Central memory CD8-positive, alpha-beta T cell (primary cell): ENCODE measurements at places on chromosomes 5 and 9.

DNA sequence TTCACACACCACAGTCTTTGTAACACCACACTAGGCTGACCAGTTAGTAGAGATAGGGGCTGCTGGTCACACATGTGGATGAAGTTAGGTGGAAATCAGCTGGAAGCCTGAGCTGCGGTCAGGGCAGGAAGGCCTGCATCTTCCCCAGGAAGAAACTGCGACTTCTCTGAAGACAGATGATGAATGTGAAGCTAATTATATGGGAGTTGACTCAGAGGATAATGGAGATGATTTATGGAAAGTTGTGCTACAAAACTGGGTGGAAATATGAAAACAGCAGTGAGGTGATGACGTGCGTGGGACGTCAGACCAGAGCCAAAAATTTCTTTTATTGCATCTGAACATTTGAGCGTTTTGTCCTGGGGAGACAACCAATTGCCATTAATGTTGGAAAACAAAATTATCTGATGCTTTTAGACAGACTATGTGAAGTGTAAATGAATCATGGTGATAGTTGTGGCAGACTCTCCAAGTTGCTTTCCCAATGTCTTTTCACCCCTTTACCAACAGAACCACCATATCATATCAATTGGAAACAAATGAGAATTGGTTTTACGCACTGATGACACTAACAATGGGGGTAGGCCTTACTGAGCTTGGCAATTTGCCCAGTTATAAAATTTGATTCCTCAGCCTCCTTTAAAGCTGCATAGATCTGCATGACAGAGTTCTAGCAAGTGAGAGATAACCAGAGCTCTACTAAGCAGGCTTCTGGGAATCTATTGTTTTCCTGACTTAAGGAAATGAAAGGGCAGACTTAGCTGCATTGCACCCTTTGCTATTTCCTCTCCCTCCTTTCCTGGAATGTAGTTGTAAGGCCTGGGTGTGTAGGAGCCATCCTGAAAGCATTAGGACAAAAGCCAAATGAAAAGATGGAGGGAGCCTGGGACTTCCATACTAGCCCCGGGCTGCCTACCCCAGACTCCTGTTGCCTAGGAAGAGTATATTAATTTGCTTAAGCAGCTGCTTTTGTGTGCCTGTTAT lies 84.0 kb downstream of the RAB3C start:
- DNase-seq: no peak

DNA sequence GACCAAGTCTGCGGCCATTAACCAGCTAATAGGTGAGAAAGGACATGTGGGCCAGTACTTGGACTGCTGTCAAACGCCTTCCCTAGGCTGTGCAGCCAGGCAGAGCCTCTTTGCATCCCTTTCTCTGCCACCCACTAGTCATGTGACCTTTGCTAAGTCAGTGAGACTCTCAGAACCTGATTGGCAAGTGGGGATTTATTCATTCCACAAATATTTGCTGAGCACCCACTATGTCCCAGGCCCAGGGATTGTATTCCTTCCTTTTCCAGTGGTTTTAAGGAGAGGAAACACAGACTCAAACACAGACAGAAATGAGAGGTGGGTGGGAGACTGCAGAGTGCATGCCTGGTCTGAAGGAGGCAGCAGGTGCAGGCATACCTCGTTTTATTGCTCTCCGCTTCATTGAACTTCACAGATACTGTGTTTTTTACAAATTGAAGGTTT lies 71.6 kb upstream of the GALNT10 start:
- DNase-seq: no peak

GRCh38 chr5:17206021-17206420 lies 11.4 kb upstream of the BASP1 start:
- DNase-seq: no peak

GRCh38 chr5:92805446-92805845 lies 775.6 kb downstream of the NR2F1-AS1 start:
- DNase-seq: no peak

DNA sequence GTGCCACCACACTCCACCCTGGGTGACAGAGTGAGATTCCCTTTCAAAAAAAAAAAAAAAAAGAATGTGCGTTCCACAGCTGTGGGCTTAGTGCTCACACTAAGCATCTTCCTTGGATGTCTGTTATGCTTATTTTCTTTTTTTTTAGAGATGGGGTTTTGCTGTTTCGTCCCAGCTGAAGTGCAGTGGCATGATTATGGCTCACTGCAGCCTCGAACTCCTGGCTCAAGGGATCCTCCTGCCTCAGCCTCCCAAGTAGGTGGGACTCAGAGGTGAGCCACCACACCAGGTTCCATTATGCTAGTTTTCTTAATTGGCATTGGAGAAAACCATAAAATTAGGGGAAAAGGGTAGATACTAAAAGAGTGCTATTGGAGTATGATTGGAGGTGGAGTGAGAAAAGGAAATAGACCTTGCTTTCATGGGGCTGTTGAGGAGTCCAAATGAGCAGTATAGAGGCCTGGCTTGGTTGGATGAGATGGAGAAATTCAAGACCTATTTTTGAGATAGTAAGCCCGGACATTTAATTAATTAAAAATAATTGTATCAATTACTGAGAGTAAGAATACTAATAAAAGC lies 978 bp upstream of the BRD3OS start:
- DNase-seq: no peak
